ENCODE measurements at places on chromosomes 13 and 19.

GRCh38 chr19:46860125-46860845, 512 bp upstream of the ARHGAP35 start:
- peak; percentile 97 for DNase-seq

DNA sequence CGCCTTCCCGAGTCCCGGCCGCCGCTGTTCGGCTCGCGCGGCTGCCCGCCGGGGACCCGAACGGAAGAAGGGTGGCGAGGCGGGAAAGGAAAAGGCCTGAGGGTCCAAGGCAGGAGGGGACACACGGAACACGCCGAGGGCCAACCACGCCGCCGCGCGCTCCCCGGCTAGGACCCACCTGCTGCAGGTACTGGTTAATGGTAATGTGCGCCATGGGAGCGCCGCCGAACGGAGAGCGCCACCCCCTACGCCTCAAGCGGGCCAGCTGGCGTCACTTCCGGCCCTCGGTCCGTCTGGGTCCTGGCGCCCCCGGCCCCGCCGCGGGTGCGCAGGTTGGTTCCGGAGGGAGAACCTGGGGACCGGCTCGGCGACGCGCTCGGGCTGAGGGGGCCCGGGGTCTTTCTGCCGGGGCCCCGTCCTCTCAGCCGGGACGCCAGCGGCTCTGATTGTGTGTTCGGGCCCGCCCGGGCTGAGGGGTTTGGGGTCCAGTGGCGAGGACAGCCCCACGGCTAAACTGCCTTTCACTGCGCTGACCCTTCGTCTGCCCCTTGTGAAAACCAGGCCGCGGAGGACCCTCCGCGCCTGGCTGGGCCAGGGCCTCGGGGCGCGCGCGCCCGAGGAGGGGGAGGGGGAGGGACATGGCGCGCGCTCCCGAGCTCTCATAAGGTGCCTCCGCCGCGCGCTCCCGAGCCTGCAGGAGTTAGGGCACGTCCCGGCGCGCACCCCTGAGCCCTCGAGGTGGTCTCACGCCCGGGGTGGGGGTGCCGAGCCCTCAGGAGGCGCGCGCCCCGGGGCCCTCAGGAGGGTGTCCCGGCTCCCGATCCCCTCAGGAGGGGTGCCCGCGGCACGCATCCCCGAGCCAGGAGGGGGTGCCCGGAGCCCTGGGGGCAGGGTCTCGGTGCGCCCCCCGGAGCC, at the start of gene PCID2:
Gene PCID2 (minus strand): TSS at position 249 of the 915 bp plus-strand sequence. CDS start 35 bp downstream, at position 214.
- DNase-seq, result peak; percentile 82

DNA sequence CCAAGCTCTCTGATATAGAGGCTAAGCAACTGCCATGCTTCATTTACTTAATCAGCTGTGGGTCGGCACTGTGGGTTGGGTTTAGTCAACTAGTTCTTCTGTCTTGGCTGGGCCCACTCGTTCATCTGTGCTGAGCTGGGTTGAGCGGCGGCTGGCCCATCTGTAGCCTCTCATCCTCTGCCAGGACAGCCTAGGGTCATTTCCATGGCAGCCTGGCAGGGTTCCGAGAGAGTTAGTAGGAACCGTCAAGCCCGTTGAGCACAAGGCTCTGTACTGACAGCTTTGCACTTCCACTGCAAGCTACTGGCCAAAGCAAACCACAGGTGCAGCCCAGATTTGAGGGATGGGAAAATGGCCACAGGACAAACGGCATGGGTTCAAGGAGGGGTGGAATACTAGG, 6.6 kb upstream of the ZNF835 start:
- DNase-seq, result no peak

- DNase-seq, result no peak
Observed at GRCh38 chr19:33492090-33492489, 29.5 kb downstream of the PEPD start.
